Stimulated activated CD4-positive, alpha-beta T cell treated with anti-CD3 and anti-CD28 coated beads, Interleukin-2, amount 100 ng/mL, for 48 hours (primary cell): ENCODE measurements at places on chromosomes 2 and 18.

DNA sequence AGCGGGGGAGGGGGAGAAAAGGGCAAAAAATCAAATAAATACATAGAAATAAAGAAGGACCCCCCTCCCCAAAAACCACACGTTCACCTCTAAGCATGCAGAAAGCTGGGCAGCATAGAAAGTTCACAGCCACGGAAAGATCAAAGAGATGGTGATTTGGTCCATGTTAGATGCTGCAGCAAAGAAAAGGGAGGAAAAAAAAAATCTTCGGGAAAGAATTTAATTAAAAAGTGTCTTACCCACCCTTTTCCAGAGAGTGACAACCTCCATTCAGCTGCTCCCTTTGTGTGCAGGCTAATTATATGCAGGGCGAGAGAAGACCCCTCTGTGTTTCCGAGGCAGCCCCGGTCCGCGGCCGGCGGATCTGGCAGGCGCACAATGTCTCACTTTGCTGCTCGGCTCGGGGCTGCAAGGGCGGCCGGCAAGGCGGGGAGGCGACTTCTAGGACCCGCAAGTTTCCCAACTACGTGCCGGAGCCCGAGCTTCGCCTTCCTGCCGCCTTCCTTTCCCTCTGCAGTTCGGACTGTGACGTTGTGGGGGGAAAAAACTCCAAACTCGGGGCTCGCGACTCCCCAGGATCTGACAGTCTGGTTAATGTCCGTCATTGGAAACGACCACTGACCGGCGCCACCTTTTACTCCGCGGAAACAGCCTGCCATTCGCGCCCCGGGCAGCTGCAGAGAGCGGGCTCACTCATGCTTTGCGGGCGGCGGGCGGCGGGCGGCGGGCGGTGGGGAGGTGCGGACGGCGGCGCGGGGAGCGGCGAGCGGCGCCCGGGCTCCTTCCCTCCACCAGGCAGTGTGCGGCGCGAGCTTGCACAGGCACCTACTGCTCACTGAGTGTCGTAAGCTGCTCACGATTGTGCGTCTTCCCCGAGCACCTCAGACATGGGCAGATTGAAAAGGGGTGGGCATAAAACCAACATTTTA, at the start of gene LRRTM1:
Gene LRRTM1 (minus strand): TSS at position 844 of the 929 bp plus-strand sequence. CDS start 933 bp downstream, outside the sequence.
- no peak for DNase-seq

- DNase-seq = no peak
These were observed 25.6 kb upstream of the ACSL3 start for GRCh38 chr2:222835143-222835822.

DNA sequence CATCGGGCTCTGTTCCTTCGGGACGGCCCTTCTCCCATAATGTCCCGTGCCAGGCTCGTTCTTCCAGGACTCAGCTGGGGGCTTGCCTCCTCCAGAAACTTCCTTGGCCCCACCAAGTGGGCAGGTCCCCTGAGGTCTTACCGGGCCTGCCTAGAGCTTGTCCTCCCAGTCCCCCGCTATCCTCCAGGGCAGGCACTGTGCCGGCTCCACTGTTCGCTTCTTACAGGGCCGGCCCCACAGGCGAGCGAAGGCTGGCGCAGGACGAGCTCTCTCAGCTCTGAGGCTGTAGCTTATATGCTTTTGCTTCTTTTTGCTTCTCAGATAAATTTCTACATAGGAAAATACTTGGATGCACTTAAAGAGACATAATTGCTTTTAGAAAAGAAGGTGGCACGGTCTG, 229.4 kb downstream of the TWIST2 start:
- no peak for DNase-seq

- no peak for DNase-seq
These were observed 6.7 kb upstream of the SALL3 start for GRCh38 chr18:78972930-78973331.

DNA sequence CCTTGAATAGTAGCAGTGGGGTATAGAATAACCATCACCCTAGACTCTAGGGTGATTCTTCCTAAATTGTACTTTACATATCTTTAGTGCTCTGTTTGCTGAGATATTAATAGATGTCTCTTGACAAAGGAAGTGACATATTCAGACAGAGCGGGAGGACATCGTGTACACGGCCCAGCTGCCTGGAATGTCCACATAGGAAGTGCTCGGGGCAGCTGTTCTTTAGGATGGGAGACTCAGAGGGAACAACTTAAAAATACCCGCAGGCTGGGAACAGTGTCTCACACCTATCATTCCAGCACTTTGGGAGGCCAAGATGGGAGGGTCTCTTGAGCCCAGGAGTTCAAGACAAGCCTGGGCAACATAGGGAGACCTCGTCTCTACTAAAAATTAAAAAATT, 206.1 kb downstream of the FAM210A start:
- no peak for DNase-seq

- no peak for DNase-seq
These were observed at the start of gene ZEB2 for GRCh38 chr2:144519934-144520731. TSS of gene ZEB2 (minus strand) at chr2:144520119. CDS start at chr2:144517350, 2,769 bp downstream.

GRCh38 chr2:38731684-38732221, 19.4 kb downstream of the SRSF7 start:
- DNase-seq = no peak

DNA sequence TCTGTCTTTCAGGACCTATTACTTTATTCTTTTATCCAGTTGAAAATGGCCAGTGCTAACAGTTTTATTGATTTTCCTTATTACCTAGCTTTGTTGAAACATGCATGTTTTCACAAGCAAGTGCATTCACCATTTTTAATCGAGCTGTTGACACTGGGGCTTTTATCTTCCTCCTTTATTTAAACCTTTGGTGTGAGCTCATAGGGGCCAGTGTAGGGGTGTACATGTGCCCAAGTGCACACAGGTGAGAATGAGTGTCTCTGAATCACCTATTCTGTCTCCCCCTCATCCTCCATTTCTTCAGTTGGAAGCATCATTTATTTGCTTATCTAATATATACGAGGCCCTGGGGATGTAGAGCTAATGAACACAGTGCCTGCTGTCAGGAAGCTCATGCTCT, 199.1 kb downstream of the PRKCE start:
- no peak for DNase-seq

- DNase-seq = peak; percentile 48
These were observed 1.9 kb downstream of the CLK1 start for GRCh38 chr2:200862532-200863000.
